ENCODE measurements at places on chromosomes 16 and 17.

DNA sequence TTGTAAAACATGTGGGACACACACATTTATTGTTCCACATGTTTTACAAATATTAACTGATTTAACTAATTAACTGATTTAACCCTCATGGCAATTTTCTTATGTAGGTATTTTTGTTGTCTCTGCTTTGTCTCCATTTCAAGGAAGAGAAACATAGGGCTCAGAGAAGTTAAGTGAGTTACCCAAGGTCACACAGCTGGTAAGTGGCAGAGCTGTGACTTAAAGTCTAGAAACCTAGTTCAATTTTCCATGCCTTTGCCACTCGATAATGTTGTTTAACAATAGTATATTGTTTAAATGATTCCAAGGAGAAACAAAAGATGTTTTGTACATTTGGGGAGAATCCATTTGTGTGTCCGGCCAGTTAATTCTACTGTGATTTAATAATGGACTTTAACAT is 284.1 kb upstream of the CDH5 start:
- DNase-seq, result no peak
- no peak overlapping the region for H3K4me3 ChIP-seq
- H3K36me3 ChIP-seq, result no peaks in the 10 kb centered on the region
- peaks cover 3% of the 10 kb centered on the region for H3K27me3 ChIP-seq
- H3K27ac ChIP-seq, result no peak overlapping the region

DNA sequence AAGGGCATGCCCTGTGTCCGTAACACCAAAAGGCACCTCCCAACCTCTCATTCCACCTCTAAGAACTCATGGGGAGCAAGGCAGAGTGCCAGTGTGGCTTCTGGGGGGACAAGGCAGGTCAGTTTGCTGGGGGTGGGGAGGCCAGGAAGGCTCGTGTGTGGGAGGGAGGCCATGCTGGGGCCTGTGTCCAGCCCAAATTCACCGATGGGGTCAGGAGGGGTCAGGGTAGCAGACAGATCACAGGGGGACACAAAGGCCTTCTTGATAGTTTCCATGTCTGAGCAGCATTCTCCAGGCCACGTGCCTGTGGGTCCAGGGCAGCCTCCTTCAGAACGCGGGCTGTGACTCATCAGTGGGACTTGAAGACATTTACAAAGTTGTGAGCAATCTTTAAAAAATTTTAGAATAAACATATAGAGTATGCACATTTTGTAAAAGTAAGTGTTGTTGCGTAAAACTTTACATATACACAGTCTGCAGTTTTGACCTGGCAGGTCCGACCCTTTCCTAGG is 20.9 kb downstream of the SPACA3 start:
- H3K36me3 ChIP-seq, result no peaks in the 10 kb centered on the region
- peaks cover 9% of the 10 kb centered on the region for H3K27me3 ChIP-seq
- no peaks in the 10 kb centered on the region for H3K4me1 ChIP-seq
- no peak for DNase-seq

- H3K4me1 ChIP-seq, result peaks cover 7% of the 10 kb centered on the region
- peaks cover 27% of the 10 kb centered on the region for H3K27me3 ChIP-seq
- no peak overlapping the region for H3K4me3 ChIP-seq
- DNase-seq, result peak; percentile 52
- no peak overlapping the region for H3K27ac ChIP-seq
- H3K36me3 ChIP-seq, result no peaks in the 10 kb centered on the region
Observed at GRCh38 chr17:56653877-56654276, 60.4 kb downstream of the NOG start.

DNA sequence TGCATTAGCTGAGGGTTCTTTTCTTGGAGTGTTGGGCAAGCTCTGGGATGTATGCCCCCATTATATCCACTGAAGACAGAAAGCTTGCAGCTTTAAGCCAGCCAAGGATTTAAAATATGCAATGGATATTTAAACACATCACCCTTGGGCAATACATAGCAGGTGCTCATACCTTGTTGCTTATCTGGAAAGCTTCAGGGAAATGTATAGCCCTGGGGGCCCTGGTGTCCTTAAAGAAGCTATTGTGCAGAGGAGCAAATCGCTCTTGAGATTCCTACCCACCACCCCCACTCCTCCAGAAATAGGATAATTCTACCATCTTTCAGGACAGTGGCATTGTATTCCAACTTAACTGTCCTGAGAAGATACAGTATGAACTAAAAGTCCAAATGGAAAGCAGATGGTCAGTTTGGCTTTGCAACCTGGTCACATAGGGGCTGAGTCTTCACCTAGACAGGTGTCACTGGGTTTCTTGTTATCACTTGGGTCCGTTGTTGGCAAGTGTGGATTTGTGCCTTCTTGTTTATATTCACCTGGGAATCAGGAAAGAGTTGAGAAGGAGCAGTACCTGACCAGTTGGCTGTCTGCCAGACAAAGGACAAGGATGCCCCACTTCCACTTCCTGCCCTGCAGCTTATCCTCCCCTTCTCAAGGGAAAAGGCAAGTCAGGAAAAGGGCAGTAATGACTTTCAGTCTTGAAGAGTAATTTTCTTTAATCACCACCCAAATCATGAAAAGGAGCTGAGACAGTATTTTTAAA is 3.4 kb downstream of the ANKRD40CL start:
- no peaks in the 10 kb centered on the region for H3K4me1 ChIP-seq
- no peaks in the 10 kb centered on the region for H3K36me3 ChIP-seq
- H3K4me3 ChIP-seq, result no peak overlapping the region
- no peak overlapping the region for H3K27ac ChIP-seq
- peaks cover 17% of the 10 kb centered on the region for H3K27me3 ChIP-seq

- DNase-seq, result no peak
- peaks cover under 1% of the 10 kb centered on the region for H3K4me1 ChIP-seq
- H3K27ac ChIP-seq, result no peak overlapping the region
- H3K4me3 ChIP-seq, result no peak overlapping the region
- no peaks in the 10 kb centered on the region for H3K36me3 ChIP-seq
- H3K27me3 ChIP-seq, result peaks cover 3% of the 10 kb centered on the region
Observed at GRCh38 chr16:72937916-72938794, 109.8 kb downstream of the ZFHX3 start.

DNA sequence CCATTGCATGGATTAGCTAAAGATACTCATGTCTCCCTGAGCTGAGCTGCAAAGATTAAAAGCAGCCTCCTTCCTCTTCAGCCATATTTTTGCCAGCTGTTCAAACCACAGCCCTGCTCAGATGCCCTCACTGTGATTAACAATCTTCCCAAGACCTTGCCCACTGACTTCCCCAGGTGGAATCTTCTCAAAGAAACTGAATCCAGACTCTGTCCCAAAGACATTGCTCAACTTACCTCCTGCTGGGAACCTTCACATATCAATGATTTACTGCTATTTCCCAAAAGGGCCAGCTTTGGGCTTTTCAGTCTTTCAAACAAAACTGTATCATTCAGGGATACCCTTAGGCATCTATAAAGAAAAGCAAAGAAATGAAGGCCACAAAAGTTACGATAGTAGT is 9.2 kb downstream of the C17orf67 start:
- no peak overlapping the region for H3K27ac ChIP-seq
- no peak overlapping the region for H3K4me3 ChIP-seq
- peaks cover 5% of the 10 kb centered on the region for H3K36me3 ChIP-seq
- peaks cover 5% of the 10 kb centered on the region for H3K4me1 ChIP-seq

GRCh38 chr17:81528651-81529436 is 667 bp downstream of the FSCN2 start:
- H3K27me3 ChIP-seq, result peaks cover 4% of the 10 kb centered on the region
- no peak for DNase-seq
- no peaks in the 10 kb centered on the region for H3K4me1 ChIP-seq
- H3K4me3 ChIP-seq, result no peak overlapping the region

GRCh38 chr17:67035131-67036083 is 8.9 kb upstream of the CACNG1 start:
- H3K27me3 ChIP-seq, result no peaks in the 10 kb centered on the region
- no peaks in the 10 kb centered on the region for H3K4me1 ChIP-seq
- peak overlapping the region; percentile 4 for H3K27ac ChIP-seq
- H3K4me3 ChIP-seq, result no peak overlapping the region

- peaks cover 23% of the 10 kb centered on the region for H3K36me3 ChIP-seq
- H3K4me1 ChIP-seq, result peaks cover 42% of the 10 kb centered on the region
- peak overlapping the region; percentile 79 for H3K4me3 ChIP-seq
- H3K27ac ChIP-seq, result peak overlapping the region; percentile 94
- DNase-seq, result no peak
Observed at GRCh38 chr17:76272541-76273444, 7.6 kb downstream of the UBALD2 start.

GRCh38 chr17:74245871-74246270 is 28.2 kb upstream of the DNAI2 start:
- no peak overlapping the region for H3K4me3 ChIP-seq
- H3K36me3 ChIP-seq, result peaks cover 2% of the 10 kb centered on the region

GRCh38 chr17:27565874-27566670 is 64.9 kb upstream of the LGALS9 start:
- DNase-seq, result no peak
- no peaks in the 10 kb centered on the region for H3K27me3 ChIP-seq
- H3K36me3 ChIP-seq, result peaks cover 35% of the 10 kb centered on the region
- peak overlapping the region; percentile 90 for H3K27ac ChIP-seq

- peak within 1 kb of the TSS; percentile 85 for H3K4me3 ChIP-seq
- peak within 1 kb of the TSS; percentile 63 for H3K27ac ChIP-seq
- DNase-seq, result peak; percentile 7
- H3K36me3 ChIP-seq, result peaks cover 6% of the 10 kb centered on the region
- peaks cover 16% of the 10 kb centered on the region for H3K4me1 ChIP-seq
Observed at GRCh38 chr17:49969134-49969759, at the start of gene DLX4. Gene DLX4, plus strand, starts transcription at chr17:49969190. Its CDS starts 279 bp downstream, at chr17:49969469.

- H3K27me3 ChIP-seq, result peaks cover 9% of the 10 kb centered on the region
- H3K4me1 ChIP-seq, result no peaks in the 10 kb centered on the region
- no peak overlapping the region for H3K27ac ChIP-seq
- H3K36me3 ChIP-seq, result no peaks in the 10 kb centered on the region
- H3K4me3 ChIP-seq, result no peak overlapping the region
- no peak for DNase-seq
Observed at GRCh38 chr17:81821147-81821546, 11.9 kb downstream of the MCRIP1 start.

DNA sequence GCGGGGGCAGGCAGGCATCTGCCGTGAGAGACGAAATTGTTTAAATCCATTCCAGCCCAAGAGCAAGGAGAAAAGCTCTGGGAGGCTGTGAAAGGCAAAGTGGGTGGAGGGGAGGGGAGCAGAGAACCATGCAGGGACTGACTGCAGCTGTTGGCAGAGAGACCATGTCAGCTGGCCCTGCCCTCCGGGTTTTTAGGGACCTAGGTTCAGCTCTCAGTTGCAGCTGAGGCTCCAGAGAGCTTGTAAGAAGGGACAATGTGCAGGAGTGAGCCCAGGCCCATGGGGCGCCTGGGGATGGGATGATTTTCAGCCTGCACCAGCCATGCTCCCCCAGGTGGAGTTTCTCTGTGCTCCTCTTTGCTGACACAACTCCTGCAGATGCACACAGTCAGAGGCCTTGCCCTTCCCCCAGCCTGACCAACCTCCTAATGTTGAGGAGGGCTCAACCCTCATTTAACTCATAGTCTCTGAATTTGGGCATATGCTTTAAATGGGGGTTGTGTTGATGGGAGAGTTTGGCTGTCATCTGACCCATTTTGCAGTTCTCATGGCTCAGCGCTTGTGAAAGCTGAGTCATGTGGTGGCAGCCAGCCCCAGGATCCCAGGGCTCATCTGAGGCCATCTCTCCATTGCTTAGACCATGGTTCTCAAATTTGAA is 70.9 kb downstream of the PLXDC1 start:
- no peaks in the 10 kb centered on the region for H3K27me3 ChIP-seq
- no peak overlapping the region for H3K4me3 ChIP-seq
- H3K27ac ChIP-seq, result no peak overlapping the region
- no peaks in the 10 kb centered on the region for H3K4me1 ChIP-seq
- DNase-seq, result no peak

All from activated T-helper 1 cell treated with anti-CD3 and anti-CD28 coated beads, Interleukin-12 subunit alpha, Interleukin-12 subunit beta, Interleukin-2, Interleukin-4 antibody, amounts not matched to agents 30 ng/mL and 10 ng/mL and 1 ng/mL, durations not matched to agents 14 hours and 24 hours and 36 hours (primary cell).